ENCODE measurements at places on chromosomes 6 and 20.
A peak's percentile ranks its signal among the peaks of the same experiment; 100 is the strongest.

DNA sequence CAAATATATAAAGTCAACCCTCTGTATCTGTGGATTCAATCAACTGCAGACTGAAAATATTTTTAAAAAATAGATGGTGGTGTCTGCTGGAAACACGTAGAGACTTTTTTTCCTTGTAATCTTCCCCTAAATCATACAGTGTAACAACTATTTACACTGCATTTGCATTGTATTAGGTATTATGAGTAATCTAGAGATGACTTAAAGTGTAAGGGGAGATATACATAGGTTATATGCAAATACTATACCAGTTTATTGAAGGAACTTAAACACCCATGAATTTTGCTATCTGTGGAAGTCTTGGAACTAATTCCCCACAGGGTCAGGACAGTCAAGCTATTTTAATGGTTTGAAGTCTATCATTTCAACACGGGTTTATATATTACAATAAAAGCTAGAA is 10.2 kb downstream of the HDAC2 start:
- DNase-seq, result no peak

- DNase-seq, result no peak
Observed at GRCh38 chr6:112283621-112284020, 29.3 kb upstream of the LAMA4 start.

GRCh38 chr6:25359891-25360290 is 80.7 kb downstream of the CARMIL1 start:
- DNase-seq, result peak; percentile 60

GRCh38 chr20:2839732-2840137 is 720 bp downstream of the PCED1A start:
- DNase-seq, result no peak

GRCh38 chr6:104459543-104459942 is 400.2 kb downstream of the HACE1 start:
- no peak for DNase-seq

- no peak for DNase-seq
Observed at GRCh38 chr6:7080311-7080710, 27.4 kb upstream of the RREB1 start.

DNA sequence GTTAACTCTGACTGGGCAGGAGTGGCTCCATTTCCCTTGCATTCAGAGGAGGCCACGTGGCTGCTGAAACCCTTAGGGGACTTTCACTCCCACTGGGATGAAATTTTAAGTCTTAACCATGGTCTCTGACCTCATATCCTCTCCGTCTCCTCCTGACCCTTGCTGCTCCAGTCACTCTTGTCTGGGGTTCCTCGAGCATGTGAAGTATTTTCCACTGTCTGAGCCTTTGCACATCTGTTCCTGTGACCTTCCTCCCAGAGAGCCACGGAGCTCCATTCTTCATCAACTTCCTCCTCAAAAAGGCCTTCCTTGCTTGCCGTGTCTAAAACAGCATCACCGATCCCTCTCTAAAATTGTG is 153.0 kb upstream of the UST start:
- DNase-seq, result no peak

DNA sequence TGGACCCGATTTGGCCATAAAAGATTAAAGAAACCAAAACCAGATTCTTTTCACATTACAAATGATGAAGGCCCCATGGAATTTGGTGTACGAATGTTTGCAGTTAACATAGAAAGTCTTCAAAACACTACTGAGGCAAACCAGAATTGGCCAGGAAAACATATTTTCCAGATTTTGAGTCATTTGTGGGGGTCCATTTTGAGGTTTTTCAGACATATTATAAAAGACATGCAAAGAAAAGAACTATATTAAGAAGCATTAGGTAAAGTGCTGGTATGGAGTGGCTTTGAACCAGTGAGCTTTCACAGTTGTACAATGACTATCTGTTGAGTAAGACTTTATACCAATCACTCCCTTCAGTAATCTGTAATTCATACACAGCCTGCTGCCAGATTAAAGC is 168.9 kb upstream of the COL21A1 start:
- no peak for DNase-seq

GRCh38 chr6:89829472-89830169 is at the start of gene CASP8AP2:
TSS of gene CASP8AP2 (plus strand) at chr6:89829880.
- DNase-seq, result peak; percentile 100

DNA sequence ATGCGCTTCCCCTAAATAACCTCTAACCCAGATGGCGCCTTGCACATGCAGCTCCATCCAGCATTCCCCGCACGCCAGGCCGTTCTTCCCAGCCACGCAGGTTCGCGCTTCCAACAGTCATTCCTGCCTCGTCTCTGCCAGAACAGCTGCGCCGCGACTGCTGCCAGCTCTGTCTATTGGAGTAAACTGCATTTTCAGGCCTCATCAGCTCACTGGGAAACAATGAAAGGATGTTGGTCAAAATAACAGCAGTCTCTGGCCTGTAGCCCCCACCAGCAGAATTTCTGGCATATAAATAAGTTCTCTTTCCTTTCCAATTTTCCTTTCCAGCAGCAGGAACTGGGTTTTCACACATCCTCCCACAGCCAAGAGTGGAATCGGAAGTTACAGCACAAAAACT is 14.6 kb downstream of the NRSN1 start:
- no peak for DNase-seq

GRCh38 chr6:15358579-15359327 is 112.9 kb downstream of the JARID2 start:
- no peak for DNase-seq

DNA sequence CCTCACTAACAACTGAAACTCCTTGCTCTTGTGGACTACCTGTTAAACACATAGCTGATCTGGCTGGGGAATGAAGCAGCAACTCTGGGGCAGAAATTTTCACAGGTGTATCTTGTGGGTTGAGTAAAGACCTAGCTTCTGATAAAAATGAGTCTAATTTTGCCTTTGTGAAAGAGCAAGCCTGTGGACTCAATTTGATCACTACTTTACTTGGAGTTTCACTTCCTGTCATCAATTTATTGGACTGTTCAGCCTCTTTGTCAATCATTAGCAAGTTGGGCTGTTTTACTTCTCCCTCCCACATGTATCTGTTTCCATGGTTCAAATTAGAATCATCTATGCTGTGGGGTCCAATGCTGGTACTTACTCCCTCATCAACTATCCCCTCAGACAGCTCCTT is 29.6 kb upstream of the CRIP3 start:
- no peak for DNase-seq

GRCh38 chr6:44088827-44089590 is 38.2 kb downstream of the MRPL14 start:
- no peak for DNase-seq

DNA sequence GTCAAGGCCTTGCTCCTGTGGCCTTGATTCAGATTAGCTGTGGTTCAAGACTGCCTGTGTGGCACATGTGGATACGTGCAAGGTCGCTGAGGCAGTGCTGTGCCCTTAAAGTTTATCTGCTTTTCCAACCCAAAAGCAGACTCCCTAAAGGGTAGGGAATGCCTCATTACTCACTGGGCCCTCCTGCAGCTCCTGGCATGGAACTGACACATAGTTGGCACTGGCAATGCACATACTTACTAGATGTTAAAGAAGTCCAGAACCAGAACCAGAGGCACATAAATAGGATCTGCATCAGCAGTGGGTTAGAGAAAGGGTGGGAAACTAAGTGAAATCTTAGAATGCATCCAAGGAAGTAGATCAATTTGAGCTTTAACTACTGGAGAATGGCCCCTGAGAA is 90.6 kb upstream of the MLN start:
- DNase-seq, result no peak

DNA sequence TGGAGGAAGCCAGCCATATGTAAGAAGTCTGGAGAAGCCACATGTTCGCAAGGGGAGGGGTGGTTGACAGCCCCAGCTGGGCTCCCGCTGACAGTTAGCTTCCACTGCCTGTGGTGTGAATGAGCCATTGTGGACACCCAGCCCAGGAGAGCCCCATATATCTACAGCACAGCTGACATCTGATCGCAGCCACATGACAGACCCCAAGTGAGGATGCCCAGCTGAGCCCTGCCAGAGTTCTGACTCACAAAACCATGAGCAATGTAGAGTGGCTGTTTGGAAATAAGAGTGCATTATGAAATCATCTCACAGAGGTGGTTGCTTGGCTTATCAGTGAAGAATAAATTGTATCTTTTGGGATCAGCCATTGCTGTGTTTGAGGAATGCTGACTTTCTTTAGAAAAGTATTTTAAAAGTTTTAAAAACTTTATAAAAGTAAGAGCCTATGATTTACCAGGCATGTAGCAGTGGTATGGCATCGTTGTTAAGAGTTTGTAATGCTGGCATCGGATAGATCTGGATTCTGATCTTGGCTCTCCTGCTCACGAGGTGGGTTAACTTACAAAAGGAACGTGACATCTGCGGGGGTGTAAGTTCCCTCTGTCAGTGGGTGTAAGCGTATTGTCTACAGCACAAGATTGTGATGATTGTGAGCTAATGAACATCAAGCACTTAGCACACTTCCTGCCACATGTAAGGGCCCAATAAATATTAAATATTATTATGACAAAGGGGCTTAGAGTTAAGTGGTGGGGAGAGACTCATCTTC is 24.1 kb downstream of the CFAP61 start:
- DNase-seq, result peak; percentile 71

GRCh38 chr6:35487658-35488516 is 9.0 kb downstream of the TEAD3 start:
- peak; percentile 68 for DNase-seq

DNA sequence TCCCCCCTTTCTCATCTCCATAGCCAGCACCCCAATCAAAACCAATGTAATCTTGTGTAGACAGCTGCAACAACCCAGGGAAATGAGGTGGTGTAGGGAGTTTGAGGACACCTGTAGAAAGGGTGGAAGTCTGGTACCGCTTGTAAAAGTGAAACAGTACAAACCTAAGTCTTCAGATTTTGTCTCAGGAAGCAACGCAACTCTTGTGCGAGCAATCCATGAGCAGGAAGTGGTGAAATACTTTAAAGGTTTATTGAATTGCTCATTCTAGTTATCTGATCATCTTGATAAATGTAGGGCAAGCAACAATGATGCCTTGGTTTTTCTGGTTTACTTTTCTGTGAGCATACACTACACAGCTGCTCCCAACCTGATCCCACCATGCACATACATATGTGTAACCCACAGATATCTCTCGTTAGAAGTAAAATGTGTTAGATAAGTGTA is 71.1 kb upstream of the THEMIS start:
- DNase-seq, result peak; percentile 25

DNA sequence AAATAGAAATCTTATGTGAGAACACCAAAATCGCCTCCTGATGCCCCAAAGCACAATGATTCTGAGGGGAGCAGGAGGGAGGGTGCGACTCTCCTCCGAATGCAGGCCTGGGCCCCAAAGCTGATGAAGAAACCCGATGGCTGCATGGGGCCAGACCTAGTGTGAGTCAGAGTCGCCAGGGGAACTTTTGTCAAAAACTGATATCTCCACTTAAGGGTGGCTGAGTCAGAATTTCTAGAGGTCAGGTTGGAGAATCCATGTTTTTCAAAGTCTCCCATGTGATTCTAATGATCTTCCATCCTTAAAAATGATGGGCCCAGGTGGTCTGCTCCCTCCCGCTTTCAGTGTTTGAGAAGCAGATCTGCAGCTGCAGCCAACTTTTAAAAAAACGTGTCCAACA is 172.8 kb downstream of the BACH2 start:
- DNase-seq, result peak; percentile 24

DNA sequence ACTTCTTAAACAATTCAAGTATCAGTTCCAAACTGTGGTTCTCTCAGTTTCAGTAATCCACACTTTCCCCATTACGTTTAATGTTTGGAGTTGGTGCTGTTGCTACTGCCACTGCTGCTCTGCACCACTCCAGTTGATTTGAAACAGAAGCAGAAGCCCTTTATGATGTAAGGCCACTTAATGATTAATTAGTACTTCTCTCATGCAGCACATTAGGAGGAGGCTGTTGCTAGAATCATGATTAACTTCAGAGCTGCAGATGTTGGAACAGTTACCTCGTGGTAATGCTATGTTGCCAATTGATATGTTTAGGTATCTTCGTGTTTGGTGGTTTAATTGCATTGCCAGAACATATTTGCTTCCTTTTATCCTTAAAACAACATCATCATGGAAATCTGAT is 986.2 kb upstream of the CITED2 start:
- DNase-seq, result no peak

DNA sequence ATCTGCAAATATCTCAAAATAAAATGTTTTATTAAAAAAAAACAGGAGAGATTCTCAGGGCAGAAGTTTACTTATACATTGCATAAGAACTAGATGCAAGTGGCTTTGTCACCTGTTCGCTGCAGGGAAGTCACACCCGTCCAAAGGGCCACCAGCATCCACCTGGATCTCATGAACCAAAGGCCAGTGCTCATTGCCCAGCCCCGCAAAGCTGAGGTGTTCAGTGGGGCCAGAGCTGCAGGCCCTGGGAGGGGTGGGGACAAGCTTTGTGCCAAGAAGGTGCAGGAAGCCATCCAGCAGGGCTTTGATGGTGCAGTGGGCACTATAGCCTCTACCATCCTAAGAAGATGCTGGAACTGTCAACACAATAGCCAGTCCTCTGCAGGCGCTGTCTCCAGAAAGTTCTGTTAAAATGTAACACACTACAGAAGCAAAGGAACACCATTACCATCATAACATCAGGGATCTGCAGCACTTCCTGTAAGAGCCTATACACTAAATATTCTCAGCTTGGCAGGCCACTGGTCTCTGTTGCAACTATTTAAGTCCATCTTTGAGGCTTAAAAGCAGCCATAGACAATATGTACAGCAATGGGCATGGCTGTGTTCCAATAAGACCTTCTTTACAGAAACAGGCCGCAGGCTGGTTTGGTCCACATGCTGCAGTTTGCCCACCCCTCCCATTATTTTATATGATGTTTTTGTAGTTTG is 15.7 kb upstream of the CD93 start:
- DNase-seq, result no peak
